ENCODE measurements at places on chromosomes 2 and 18.

- no peak for DNase-seq
These were observed 148.2 kb upstream of the CYP1B1 start for GRCh38 chr2:38224181-38224580.

GRCh38 chr2:215293879-215294278 is 18.0 kb upstream of the ATIC start:
- DNase-seq = no peak

- no peak for DNase-seq
These were observed 125.9 kb downstream of the ACOXL start for GRCh38 chr2:110858135-110858725.

DNA sequence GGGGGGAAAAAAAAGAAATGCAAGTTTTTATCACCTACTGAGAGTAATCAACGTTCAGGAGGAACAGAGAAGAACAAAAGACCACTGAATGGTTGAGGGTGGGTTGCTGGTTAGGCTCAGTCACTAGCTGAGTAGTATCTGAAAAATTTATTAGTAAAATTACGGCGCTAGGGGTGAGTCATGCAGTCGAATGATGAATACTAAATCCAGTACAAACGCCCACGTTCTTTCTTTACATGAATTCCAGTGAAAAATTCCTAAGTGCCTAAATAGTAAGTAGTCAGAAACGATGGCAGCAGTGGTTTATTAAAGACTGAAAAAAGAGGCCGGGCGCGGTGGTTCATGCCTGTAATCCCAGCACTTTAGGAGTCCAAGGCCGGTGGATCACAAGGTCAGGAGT is 52.0 kb downstream of the TEKT4 start:
- DNase-seq = no peak

DNA sequence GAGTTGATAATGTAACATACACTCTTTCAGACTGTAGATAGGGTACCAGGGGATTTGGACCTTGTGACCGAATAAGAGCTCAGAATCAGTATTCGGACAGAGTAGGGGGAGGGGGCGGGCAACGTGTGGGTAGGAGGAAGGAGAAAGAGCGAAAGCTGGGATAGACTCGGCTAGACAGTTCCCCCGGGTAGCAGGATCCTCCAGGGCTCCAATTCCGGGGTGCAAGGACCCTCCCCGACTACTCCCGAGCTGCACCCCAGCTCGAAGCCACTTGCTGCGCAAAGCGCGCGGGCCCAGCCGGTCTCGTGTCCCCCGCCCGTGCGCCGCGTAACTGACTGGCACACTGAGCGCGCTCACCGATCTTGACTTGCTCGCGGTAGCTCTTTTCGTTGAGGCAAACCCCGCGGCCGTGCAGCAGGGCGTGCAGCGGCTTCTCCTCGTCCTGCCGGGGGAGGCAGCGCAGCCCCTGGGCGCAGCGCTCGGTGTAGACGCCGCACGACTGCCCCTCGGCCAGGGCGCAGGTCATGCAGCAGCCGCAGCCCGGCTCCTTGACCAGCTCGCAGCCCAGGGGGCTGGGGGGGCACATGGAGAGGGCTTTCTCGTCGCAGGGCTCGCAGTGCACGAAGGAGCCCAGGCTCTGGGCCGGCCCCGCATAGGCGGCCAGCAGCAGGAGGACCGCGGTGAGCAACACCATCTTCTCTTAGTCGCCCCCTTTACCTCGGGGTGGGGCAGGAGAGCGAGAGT is 1.1 kb downstream of the IGFBP5 start:
- no peak for DNase-seq

- DNase-seq = no peak
These were observed 1934.6 kb upstream of the LRRTM1 start for GRCh38 chr2:82239176-82239575.

- no peak for DNase-seq
These were observed 99.7 kb downstream of the RBM43 start for GRCh38 chr2:151161821-151162551.

DNA sequence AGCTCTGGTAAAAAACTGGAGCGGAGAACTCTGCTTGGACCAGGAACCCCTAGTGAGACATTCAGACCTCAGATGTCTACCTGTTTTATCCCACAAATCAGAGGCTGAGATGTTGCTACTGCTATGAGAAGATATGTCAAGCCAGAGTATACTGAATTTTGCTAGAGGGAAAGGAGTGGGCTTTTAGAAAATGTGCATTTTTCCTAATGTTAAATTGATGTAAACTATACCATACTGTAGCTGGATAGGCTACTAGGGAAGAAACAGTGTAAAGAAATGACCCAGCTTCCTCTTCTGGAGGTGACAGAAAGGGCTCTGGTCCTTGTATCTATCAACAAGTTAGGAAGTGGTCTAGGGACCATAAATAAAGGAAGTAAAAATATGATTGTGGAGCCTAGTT is 65.0 kb downstream of the SLC39A10 start:
- DNase-seq = no peak

- no peak for DNase-seq
These were observed 1.2 kb downstream of the PTPN4 start for GRCh38 chr2:119760956-119761275.

DNA sequence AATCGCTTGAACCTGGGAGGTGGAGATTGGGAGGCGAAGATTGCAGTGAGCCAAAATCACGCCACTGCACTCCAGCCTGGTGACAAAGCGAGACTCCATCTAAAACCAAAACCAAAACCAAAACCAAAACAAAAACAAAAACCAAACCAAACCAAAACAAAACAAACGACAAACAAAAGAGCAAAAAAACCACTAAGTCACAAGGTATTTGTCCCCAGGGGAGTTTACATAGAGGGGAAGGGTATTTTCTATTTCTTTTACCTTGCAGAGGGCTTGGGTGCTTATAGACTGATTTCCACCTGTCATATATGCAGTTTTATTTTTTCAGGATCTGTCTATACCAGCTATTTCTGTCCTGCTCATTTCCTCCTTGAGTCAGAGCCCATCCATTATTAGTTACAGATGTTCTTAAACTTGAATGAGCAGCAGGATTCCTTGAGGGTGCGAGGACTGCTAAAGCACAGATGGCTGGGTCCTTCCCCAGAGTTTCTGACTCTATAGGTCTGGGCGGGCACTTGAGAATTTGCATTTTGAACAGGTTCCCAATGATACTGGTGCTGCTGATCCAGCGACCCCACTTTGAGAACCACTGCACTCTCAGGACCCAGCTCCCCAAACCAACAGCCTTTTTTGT is 102.2 kb upstream of the UXS1 start:
- DNase-seq = no peak

GRCh38 chr2:105447476-105447875 is 48.6 kb upstream of the FHL2 start:
- no peak for DNase-seq

DNA sequence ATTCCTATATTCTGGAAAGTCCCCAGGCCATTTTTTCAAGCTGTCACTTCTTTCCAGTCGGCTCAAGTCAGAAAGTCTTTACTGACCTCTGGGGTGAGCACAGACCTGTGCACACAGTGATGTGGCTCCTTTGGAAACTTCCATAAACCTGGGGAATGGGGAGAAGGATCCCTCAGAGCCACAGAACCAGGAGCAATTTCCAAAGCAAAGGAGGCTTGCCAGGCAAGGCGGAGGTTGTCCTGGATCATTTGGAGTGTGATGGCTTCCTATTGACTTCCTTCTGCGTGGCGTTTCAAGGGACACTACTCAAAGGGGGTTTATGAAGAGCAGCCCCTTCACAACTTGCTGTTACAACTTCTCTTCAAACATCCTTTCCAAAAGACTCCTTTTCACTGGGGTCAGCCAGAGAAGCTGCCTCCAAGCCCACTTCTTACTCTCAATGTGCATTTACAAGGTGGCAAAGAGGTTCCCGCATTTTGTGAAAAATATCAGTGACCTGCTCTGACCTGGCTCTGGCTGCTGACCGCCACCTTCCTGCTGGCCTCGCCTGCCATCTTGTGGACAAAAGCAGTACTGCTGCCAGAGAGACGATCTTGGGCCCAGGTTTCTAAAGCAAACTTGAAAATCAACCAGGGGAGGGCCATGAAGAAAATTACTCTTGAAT is 18.2 kb upstream of the TMEM247 start:
- DNase-seq = peak; percentile 68

DNA sequence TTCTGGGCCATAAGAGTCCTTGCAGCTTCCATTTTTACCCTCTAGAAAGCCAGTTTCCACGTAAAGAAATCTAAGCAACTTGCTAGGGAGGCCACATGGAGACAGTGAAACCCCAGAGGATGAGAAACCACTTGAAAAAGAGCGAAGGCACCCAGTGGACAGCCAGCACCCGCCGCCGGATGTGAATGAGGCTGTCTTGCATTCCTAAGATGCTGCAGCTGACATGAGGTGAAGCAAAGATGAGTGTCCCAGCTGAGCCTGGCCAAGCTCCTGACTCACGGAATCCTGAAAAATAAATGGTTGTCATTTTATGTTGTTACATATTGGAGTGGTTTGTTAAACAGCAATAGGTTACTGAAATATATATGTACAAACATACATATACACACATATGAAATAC is 65.9 kb upstream of the STPG4 start:
- DNase-seq = no peak

Data from stimulated activated CD8-positive, alpha-beta memory T cell treated with anti-CD3 and anti-CD28 coated beads, Interleukin-7, amount 100 ng/mL, for 1 hour (primary cell).